ENCODE measurements at places on chromosomes 6 and 20.

- DNase-seq: no peak
These were observed 37.4 kb downstream of the PLCG1 start for GRCh38 chr20:41174782-41175181.

DNA sequence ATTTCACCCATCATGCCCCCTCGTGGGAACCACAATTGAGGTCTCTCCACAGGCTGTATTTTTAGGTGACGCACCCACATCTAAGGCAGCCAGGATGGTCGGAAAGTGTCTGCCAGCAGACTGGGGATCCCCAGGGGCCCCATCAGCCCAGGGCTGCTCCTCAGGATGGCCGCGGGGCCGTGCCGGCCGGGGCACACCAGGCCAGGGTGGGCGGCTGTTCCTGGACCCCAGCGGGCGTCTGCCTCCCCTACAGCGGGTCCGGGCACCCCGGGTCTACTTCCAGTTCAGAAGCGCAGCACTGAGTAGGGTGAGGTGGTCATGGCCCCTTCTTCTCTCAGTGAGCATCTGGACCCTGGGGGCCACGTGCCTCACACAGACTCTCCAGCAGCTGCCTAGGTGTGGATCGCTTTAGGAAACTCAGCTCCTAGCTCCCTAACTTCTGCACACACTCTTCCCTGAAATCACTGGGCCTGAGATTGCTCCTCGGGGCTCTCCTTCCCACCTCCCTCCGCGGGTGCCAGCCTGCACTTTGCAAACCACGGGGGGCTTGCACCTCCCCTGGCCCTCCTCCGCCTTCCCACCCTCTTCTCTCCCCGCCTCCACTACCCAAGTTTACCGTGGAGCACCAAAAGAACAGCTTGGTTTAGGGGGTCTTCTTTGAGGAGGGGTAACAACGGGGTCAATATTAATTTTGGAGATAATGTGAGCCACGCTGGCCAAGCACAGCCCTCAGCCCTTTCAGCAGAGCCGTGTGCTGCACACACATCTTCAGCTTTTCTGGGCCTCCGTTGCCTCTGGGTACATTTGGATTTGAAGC, 14.2 kb upstream of the FOXC1 start:
- no peak for DNase-seq

GRCh38 chr6:43746071-43746470, 23.9 kb upstream of the VEGFA start:
- DNase-seq: no peak

DNA sequence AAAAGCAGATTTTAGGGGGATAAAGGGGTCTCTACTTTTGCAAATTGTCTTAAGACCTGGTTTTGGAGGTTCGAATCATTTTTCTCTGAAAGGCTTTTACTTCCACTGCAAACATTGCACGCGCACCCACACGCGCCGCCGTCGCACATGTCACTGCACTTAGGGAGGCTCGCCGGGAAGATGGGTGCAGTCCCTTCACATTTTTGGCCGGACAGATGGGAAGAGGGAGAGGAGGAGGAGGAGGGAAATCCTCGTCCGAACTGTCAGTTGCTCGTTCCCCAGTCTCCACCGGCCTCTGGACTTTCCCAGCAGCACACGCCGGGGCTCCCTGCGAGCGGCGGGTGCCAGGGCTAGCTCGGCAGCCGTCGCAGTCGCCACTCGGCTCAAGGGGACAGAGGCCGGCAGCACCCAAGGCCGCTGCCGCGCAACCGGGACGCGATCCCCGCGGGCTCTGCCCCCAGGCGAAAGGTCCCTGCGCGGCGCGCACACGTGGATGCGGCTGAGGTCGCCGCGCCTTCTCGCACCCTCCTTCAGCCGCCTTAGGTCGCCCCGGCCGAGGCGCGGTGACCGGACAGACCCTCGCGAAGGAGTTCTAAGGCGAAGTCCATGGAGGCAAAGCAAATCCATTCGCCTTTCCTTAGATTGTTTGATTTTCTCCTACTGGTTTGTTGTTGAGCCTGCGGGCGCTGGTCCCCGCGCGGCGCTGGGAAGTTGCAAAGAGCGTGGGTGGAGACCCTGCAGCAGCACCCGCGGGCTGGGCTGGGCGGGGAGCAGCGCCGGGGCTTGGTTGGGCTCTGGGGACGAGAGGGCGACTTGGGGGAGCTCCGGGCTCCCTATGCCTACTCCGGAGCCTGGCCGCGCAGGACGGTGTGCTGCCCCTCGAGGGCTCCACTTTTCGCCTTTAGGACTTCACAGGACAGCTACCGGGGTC, 1.2 kb downstream of the MYB start:
- DNase-seq: no peak

- DNase-seq: no peak
These were observed 2.7 kb downstream of the C20orf204 start for GRCh38 chr20:64038565-64039292.

- DNase-seq: no peak
These were observed 183.5 kb downstream of the GMDS start for GRCh38 chr6:2061880-2062279.

DNA sequence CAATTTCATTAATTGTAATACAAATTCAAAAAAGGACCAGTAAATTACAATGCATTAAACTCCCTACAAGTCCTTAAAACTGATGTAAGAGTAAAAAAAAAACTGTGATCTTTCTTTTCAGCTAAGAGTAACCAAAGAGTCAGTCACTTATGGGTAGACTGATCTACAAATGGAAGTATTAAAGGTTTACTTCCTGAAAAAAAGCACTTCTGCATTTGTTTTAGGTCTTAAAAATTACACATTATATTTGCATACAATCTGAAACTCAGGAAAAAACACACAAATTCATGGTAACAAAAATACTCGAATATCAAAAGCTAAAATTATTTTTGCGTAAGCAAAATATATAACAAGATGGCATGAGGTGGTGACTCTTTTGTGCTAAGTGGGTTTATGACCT, 23.5 kb downstream of the USP49 start:
- DNase-seq: no peak

Measured in midbrain (tissue), 1 donor.